ENCODE measurements at places on chromosomes 4 and X. TPM values are rescaled to one million over a fixed set of nuclear protein-coding genes. Genes with fewer than 3 reads are reported as not detected.
A peak's percentile ranks its signal among the peaks of the same experiment; 100 is the strongest.

The LEF1 gene
- 0.22 TPM for total RNA-seq

- peak; percentile 34 for DNase-seq
- no peak overlapping the region for H3K27ac ChIP-seq
- H3K4me3 ChIP-seq, result no peak overlapping the region
Observed at GRCh38 chr4:144787365-144788258, 141.7 kb downstream of the HHIP start.

DNA sequence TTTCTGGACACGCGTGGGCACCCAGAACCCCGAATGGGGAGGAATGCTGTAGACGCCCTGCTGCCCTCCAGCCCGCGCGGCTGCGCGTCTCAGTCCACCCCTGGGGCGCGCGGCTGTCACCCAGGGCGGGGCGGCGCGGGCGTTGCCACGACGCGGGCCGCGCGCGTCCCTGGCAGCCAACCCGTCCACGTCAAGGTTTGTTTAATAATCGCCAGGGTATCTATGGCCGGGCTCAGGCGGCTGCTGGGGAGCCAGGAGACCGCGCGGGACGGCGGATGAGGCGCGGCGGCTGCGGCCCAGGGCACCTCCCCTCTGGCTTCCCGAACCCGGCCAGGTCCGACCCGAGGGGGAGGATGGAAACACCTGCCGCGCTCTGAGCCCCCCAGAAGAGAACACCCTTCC lies at the start of gene SPATA18:
SPATA18 (plus strand) TSS at position 92 of the 402 bp plus-strand sequence. CDS start 401 bp downstream, outside the sequence.
- H3K4me3 ChIP-seq, result peak within 1 kb of the TSS; percentile 70
- H3K4me1 ChIP-seq, result peaks cover 21% of the 10 kb centered on the region
- H3K27ac ChIP-seq, result peak within 1 kb of the TSS; percentile 64
- H3K27me3 ChIP-seq, result no peaks in the 10 kb centered on the region
- no peaks in the 10 kb centered on the region for H3K36me3 ChIP-seq

DNA sequence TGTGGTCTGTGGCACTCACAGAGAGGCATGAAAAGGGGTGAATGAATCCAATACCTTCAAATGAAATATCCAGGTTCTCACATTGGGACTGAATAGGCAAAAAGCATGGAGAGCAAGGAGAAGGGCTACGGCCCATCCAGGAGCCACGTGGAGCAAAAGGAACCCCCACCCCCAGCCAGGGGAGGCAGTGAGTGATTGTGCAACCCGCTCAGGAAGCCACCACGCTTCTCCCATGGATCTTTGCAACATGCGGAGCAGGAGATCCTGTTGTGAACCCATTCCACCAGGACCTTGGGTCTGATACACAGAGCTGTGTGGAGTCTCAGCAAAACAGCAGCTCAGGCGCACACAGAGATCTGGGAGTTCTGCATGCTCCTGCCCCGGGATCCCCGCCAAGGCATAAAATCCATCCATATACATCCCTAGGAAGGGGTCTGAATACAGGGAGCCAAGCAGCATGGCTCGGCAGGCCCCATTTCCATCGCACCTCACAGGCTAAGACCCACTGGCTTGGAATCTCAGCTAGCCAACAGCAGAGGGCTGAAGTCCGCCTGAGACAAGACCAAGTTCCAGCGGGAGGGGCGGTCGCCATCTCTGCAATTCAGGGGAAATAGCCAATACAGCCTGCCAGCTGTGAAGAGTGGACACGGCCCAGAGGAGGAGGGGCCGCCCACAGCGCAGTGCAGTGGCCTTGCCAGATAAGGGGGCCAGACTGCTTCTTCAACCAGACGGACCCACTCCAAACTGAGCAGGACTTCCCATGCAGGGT lies 80.2 kb downstream of the FGF16 start:
- no peaks in the 10 kb centered on the region for H3K27me3 ChIP-seq
- H3K4me1 ChIP-seq, result no peaks in the 10 kb centered on the region
- H3K4me3 ChIP-seq, result no peak overlapping the region

DNA sequence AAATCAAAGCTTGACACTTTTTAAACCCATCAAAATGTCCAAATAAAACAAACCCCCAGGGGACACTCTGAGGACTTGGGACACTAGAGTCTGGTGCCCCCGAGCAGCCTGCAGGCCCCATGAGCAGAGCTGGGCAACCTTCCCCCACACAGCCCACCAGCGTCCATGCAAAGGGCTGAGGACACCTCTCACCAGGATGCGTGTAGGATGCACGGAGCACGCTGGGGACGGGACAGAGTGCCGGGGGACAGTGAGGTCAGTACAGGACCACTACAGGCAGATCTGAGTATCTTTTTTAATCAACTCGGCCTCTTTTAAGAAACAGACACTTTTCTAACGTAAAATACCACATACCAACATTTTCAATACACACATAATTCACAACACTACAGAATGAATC lies 6.9 kb downstream of the GAK start:
- no peak overlapping the region for H3K27ac ChIP-seq
- no peak overlapping the region for H3K4me3 ChIP-seq
- no peak for DNase-seq
- H3K27me3 ChIP-seq, result no peaks in the 10 kb centered on the region

DNA sequence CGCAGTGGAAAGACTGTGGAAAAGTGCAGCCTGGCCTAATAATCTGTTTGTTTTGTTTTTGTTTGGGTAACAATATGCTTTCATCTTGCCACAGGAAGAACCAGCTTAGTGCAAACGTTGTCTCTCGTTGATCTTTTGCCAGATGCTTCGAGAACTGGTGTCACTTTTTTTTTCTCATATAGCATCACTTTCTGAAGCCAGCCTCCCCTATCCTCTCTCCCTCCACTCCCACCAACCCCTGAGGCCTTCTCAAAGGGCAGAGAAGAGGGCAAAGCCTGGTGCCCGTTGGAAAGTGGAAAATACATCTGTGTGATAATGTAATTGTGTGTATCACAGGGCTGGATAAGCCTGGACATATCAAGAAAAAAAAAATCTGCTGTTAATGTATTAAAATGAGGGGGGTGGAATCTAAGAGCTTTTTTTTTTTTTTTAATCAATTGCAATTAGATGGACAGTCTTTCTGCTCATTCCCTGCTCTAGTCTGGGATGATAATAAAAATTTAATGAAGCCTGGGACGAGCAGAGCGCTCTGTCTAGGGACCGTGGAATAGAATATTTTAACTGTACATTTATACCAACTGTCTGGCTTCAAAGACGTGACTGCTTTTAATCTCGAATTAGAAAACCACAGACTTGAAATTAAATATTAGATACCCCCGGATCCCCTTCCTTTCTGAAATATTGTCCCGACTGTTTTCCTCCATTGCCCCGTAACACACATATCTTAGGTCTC lies 8.1 kb downstream of the POU4F2 start:
- no peak for DNase-seq
- no peak overlapping the region for H3K4me3 ChIP-seq
- H3K27me3 ChIP-seq, result peaks cover 3% of the 10 kb centered on the region
- no peaks in the 10 kb centered on the region for H3K36me3 ChIP-seq

DNA sequence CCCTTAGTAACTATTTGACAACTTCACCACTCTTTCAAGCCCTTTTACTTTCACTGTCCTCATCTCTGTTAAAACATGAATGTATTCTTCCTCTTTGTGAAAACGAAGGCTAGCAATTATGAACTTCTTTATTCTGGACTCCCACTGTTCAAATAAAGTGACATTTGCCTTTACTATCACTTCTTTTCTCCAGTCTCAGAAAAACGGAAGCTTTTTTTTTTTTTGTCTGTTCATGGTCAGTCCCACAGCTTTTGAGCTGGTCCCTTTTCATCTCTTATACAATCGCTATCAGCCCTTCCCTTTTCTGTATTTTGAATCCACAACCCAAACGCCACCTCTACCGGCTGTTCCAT lies 327.7 kb downstream of the DKK2 start:
- no peaks in the 10 kb centered on the region for H3K36me3 ChIP-seq
- H3K27ac ChIP-seq, result no peak overlapping the region
- DNase-seq, result no peak
- no peak overlapping the region for H3K4me3 ChIP-seq

- peaks cover 18% of the 10 kb centered on the region for H3K4me1 ChIP-seq
- H3K4me3 ChIP-seq, result no peak overlapping the region
- H3K27me3 ChIP-seq, result no peaks in the 10 kb centered on the region
- DNase-seq, result no peak
- no peak overlapping the region for H3K27ac ChIP-seq
Observed at GRCh38 chrX:19064175-19064574, 58.1 kb downstream of the ADGRG2 start.

- no peaks in the 10 kb centered on the region for H3K36me3 ChIP-seq
- H3K4me3 ChIP-seq, result no peak overlapping the region
- H3K27me3 ChIP-seq, result no peaks in the 10 kb centered on the region
- 0 out of 2 replicates have a peak, but pooled peaks cover 4% of the 10 kb centered on the region for H3K4me1 ChIP-seq
Observed at GRCh38 chr4:123466080-123466785, 69.6 kb downstream of the SPRY1 start.

- peaks cover 2% of the 10 kb centered on the region for H3K4me1 ChIP-seq
- H3K27me3 ChIP-seq, result peaks cover 6% of the 10 kb centered on the region
- H3K27ac ChIP-seq, result no peak overlapping the region
- no peak for DNase-seq
- no peaks in the 10 kb centered on the region for H3K36me3 ChIP-seq
- no peak overlapping the region for H3K4me3 ChIP-seq
Observed at GRCh38 chr4:8600686-8601085, 8.1 kb downstream of the CPZ start.
